MV-4-11 (cell line): ENCODE measurements at places on chromosomes 6 and 20.

DNA sequence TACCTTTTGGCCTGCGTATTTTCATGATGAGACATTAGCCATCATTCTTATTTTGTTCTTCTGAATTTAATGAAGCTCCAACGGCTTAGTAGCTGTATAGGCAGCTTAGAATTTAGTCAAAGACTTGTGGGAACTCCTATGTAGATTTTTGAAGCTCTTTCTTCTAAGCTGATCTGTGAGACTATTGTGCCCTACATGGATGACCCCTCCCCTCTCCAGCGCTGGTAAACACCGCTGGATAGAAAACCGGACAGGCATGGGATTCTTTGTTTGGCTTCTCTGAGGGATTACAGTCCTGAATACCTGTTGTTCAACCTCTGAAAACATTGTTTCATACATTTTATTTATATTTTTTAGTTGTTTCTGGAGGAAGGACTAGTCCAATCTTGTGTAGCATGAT, 1353.4 kb downstream of the GRIK2 start:
- DNase-seq, result no peak

DNA sequence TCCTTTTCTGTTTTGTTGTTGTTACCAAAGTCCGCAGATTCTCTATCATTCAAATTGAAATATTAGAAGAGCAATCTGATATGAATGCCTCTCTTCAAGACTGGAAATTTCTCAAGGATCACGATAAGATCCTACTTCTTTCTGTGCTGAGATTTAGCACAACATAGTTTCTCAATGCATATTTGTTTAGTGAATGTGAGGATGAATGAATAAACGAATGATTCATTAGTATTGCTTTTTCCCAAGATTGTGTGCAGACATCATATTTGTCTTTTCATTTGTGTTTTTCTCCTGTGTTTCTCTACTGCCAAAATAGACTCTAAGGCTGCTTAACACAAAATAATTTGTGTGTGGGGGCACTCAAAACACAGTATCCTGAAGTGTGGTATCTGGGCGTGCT, 862.7 kb upstream of the MAP3K7 start:
- DNase-seq, result no peak

GRCh38 chr20:62815066-62815991, 1.5 kb upstream of the COL9A3 start:
- DNase-seq, result no peak

- DNase-seq, result peak; percentile 20
Observed at GRCh38 chr20:48126227-48126740, 341.0 kb upstream of the SULF2 start.

- DNase-seq, result no peak
Observed at GRCh38 chr6:33314943-33315792, 1.3 kb upstream of the TAPBP start.

DNA sequence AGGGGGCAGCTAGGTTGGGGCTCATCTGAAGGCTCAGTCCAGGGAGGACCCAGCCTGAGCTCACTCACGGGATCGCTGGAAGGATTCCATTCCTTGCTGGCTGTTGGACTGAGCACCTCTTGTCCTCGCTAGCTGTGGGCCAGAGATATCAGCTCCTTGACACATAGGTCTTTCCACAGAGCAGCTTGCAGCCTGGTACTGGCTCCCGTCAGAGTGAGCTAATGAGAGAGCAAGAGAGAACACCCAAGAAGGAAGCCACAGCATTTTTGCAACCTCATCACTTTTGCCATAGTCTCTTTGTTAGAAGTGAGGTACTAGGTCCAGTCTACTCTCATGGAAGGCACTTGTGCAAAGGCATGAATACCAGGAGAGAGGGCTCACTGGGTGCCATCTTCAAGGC, 179.9 kb downstream of the CDC5L start:
- peak; percentile 19 for DNase-seq

GRCh38 chr20:4848041-4848440, 126.3 kb downstream of the PRND start:
- DNase-seq, result no peak

- DNase-seq, result no peak
Observed at GRCh38 chr6:6230286-6230685, 90.2 kb downstream of the F13A1 start.

- DNase-seq, result no peak
Observed at GRCh38 chr6:161647234-161647633, 373.4 kb upstream of the AGPAT4 start.

GRCh38 chr6:124924333-124924759, 37.9 kb upstream of the RNF217 start:
- DNase-seq, result no peak

- no peak for DNase-seq
Observed at GRCh38 chr6:39979461-39980328, 45.4 kb upstream of the MOCS1 start.

- no peak for DNase-seq
Observed at GRCh38 chr6:145257704-145258103, 477.6 kb downstream of the EPM2A start.

DNA sequence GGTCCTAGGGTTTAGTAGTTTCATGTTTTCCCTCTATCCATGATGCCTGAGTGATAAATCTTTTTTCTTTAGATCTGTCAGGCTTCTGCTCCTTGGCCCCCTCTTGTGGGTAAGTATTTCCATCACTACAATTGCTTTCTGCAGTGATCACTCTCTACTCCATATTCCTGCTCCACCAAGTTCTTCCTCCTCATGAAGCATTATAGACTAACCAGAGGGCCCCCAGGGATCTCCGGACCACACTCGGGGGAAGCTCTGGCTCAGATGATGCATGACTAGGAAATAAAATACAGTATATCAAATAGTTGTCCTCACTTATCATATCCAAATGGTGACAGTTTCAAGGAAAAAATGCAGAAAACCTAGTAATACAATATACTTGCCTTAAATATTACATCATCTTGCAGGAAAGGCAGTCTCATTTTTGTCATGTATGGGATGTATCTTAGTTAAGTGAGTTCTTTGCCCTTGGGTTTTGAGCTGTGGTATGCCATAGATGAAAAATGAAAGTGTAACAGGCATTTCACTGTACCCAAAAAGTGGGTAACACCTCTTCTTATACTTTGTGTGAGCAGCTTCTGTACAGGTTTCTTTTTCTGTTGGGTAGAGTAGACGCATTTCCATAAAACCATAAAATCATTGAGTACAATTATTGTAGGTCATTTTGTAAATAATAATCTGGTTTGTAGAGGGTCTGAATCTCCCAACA, 200.9 kb upstream of the EYA4 start:
- DNase-seq, result peak; percentile 1

- DNase-seq, result no peak
Observed at GRCh38 chr6:153038378-153039057, 36.0 kb upstream of the MTRF1L start.

GRCh38 chr20:45044084-45044573, 56.8 kb downstream of the KCNS1 start:
- DNase-seq, result peak; percentile 74

DNA sequence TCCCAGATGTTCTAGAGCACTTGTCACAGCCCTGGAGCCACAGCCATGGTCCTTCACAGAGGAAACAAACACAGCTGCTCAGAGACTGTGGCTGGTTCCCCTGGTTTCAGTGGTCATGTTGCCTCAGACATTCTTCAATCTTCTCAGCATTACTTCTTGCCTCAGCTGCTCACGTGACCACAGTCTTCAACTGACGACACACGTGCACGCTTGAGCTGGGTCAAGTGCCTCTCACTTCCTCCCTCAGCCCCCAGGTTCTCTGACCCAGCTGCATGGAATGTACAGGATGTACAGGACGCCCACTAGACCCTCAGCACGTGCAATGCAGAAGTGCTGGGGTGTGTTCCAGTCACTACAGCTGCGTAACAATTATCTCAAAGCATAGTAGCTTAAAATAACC, 159.8 kb upstream of the GGTLC1 start:
- peak; percentile 99 for DNase-seq

DNA sequence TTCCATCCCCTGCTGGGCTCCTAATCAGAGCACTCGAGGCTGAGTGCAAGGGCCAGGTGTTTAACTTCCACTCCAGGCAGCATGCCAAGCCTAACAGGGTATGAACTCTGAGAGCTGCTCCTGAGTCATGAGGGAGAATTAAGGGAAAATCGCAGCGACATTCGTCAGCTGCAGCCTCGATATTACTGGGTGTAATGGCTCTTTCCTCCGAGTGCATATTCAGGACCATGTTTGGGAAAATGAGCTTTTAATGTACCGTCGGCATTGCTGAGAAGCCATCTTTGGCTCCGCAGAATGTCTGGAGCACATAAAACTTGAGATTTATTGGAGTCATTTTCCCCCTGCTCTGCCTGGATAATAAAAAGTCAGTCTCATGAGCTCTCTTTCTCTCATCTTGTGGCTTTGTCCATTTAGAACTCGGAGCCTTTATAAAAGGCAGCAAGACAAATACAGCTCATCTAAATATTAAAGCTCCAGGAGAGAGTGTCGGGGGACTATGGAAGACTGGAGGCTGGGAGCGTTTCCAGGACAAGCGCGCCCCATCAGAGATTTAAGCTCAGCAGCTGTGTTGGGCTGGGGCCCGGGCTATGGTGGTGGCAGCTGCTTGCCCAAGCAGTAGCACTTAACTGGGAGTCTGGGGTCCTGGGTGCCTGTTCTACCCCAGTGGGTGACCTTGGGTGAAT, 103.7 kb downstream of the TOX2 start:
- DNase-seq, result no peak

GRCh38 chr6:166584155-166584554, 2.3 kb downstream of the RAMACL start:
- peak; percentile 60 for DNase-seq

DNA sequence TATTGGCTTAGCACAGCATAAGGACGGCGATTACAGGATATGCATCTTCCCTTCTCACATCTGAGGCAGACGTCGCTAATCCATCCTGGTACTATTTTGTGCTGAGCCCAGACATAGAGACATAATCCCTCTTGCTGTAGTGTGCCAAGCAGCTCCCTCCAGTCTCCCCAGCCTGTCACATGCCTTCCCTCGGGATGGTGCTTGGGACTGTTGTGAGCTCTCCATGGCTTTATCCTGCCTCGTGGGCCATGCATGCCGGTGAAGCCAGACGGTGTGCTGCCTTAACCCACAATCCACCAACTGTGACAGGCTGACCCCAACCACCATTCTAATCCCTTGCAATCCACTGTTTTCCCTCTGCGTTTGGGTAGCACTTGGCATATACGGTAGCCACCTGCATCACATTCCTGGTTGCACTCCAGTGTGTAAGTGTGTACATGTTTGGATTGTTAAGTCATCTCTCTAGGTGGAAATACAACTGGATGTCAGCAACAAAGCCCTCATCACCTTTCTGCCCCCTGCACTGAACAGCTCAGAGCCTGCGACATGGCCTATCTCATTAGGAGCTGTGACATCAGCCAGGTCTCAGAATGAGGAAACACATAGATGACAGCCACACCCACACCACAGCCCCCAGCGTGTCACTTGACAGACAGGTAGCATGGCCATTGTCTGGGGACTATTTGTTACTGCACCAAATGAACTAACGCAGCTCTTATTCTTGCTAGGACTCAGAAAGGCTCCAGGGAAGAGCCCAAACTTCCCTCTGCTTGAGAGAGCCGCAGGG, 374.8 kb upstream of the CDH4 start:
- DNase-seq, result no peak

DNA sequence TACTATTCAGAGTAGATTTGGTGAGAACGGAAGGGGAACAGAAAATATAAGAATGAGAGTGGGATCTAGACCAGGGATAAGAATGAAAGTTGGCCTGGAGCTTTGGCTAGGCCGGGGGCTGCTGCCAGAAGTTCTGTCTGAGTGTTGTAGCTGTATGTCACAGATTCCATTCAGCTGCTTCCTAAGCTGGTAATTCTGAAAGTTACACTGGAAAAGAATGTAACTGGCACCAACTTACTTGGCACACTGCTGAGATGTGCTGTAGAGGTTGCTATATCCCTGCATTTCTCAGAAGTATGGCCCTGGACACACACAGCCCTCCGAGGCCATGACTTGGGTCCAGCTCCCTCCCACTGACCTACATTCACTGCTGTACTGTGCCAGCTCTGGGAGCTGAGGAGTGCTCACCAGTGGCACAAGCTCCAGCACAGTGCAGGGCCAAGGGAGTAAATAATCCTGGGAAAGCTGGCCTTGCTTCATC, 25.8 kb upstream of the TMEM217 start:
- no peak for DNase-seq

GRCh38 chr20:60512443-60512842, 554.2 kb downstream of the CDH26 start:
- DNase-seq, result no peak

DNA sequence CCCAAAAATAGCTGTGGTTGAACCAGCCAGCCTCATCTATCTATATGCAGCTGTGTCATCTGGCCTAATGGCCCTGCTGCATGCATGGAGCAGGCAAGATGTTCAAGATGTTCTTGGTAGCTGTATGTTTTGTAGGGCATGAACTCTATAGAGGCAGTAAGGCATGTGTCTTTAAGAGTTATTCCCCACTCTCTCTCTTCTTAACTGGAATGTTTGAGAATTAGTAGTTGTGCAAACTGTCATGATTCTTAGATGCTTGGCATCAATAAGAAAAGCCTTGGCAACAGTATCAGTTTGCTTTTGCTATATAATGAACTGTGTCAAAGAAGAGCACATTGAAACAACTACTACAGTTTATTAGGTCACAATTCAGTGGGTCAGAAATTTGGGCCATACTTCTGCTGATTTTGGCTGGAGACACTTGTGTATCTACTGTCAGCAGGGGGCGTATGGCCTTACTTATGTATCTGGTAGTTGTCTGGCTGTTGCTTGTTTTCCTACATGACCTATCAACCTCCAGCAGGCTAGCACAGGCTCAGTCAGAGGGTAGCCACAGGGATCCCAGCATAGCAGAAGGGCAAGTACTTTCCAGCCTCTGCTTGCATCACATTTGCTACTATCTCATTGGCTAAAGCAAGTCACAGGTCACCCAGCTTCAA, 56.1 kb upstream of the LAMP5 start:
- DNase-seq, result peak; percentile 95

DNA sequence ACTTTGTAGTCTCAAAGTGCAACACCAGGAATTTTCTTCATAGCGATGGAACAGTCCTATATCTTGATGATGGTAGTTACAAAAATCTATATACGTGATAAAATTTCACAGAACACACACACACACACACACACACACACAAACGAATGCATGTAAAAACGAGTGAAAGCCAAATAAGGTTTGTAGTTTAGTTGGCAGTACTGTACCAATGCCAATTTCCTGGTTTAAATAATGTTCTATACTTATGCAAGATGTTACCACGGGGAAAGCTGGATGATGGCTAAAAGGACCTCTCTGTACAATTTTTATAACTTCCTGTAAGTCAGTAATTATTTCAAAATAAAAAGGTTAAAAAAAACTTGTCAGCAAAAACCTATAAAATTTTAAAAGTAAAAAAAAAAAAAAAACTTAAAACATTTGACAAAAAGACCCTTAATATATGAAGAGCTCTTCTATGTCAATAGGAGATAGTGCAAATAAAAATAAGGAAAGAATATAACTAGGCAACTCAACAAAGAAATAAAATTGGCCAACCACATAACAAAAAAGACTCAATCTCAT, 37.6 kb downstream of the PDSS2 start:
- DNase-seq, result peak; percentile 5

GRCh38 chr6:69696273-69696672, 100.5 kb downstream of the LMBRD1 start:
- DNase-seq, result peak; percentile 14

DNA sequence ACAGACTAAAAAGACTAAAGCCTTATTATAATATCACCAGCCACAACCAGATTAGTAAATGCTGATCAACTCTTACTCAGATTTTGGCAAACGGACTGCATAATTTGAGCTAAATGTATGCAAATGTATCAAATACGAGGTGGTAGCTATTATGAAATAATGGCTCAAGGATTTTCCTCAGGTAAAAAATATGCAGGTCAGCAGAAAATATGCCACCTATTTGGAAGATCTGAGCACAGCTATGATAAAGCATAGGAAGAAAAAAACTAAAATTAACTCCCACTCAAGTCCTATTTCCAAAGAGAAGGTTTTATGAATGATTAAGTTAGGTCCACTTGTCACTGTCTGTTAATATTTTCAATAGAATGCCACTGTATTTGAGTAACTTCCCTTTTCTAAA, 22.4 kb downstream of the SYCP2 start:
- DNase-seq, result no peak
